Cardiac fibroblast (primary cell): ENCODE measurements at places on chromosomes 16 and 17.

- DNase-seq, result no peak
Observed at GRCh38 chr16:66551348-66551759, 1.0 kb upstream of the CKLF start.

GRCh38 chr17:64658931-64659330 is 3.2 kb downstream of the SMURF2 start:
- peak; percentile 77 for DNase-seq

DNA sequence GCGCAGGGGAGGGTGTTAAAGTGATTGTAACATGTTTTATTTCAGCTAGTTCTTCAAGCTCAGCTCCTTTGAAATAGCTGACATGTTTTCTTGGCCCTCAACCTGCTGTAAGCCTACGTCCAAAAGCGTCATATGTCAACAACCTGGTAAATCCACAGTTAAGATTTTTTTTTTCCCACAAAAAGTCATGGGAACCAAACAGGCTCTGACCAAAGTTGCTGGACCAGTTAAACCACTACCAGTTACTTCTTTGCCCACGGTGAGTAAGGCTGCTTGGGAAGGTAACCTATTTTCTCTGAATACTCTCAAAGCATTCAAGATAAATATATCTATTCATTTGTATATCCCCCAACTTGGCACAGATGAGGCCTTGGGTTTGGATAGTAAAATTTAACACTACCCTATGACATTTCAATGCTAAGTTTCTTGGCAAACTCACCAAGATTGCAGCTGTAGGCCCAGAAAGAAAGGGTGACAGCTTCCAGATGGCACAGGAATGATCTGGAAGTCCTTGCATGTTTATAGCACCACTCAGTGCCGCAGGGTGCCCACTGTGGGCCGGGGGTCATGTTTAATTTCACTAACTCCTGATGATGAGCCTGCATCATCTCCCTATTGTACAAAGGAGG is 166.2 kb downstream of the XYLT1 start:
- peak; percentile 5 for DNase-seq

- DNase-seq, result peak; percentile 47
Observed at GRCh38 chr17:76732734-76733617, 4.2 kb downstream of the SRSF2 start.

DNA sequence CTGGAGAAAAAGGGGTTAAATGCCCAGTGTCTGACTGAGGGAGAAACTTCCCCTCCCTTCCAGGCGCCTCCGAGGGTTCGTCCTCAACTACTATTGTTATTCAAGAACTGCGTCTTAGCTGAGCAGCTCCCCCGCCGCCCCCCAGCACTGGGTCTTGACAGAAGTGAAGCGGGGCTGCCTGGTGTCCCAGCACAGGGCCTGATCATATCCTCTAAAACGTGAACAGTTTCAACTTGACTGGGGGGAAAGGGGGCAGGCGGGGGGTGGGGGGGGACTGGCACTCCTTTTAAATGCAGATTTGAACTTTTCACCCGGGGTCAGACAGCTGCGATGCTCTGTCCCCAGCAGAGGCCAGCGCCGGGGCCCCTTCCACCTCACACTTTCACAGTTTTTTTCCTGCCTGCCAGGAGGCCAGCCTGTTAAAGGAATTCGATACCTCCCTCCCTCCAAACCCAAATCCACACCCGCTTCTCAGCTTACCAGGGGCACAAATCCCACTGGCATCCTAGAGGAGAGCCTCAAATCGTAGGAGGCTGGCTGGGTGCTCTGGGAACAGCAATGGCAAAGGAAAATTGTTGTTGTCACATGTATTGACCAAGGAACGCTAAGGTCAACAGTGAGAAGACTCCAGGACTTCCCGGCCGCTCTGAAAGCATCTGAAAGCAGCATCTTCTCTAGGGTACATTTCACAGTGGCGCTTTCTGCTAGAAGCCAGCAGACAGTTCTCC is 14.5 kb downstream of the ZFHX3 start:
- no peak for DNase-seq

DNA sequence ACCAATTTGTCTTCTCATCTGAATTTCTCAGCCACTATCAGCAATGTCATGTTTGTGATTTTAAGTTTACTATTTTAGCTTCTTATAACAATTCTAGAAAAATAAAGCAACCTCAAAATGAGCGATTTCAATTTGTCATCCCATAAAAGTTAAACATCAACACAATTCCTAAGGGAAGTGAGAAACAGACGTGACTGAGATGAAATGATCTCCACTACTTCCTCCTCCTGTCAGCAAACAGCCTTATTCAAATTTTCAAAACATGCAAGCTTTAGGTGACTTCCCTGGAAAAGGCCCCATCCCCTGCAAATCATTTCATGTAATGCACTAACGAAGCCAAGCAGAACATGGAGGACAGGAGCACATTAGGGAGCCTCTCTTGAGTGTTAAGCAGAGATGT is 64.9 kb downstream of the ZNF652 start:
- no peak for DNase-seq

DNA sequence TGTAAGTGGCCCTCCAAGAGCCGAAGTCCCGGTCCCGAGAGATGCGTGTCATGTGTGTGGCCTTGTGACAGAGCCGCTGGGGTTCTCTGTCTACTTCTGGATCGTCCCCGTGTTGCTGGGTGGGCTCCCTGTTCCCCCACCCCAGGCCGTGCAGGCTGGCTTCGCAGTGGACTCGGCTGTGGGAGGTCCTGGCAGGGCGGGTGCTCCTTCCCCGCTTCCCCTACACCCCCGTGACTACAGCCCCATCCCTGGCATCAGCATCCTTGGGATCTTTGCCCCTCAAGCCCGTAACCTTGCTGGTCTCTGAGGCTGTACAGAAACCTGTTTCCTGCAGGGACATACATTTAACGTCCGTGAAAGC is 136.3 kb downstream of the BANP start:
- DNase-seq, result no peak

DNA sequence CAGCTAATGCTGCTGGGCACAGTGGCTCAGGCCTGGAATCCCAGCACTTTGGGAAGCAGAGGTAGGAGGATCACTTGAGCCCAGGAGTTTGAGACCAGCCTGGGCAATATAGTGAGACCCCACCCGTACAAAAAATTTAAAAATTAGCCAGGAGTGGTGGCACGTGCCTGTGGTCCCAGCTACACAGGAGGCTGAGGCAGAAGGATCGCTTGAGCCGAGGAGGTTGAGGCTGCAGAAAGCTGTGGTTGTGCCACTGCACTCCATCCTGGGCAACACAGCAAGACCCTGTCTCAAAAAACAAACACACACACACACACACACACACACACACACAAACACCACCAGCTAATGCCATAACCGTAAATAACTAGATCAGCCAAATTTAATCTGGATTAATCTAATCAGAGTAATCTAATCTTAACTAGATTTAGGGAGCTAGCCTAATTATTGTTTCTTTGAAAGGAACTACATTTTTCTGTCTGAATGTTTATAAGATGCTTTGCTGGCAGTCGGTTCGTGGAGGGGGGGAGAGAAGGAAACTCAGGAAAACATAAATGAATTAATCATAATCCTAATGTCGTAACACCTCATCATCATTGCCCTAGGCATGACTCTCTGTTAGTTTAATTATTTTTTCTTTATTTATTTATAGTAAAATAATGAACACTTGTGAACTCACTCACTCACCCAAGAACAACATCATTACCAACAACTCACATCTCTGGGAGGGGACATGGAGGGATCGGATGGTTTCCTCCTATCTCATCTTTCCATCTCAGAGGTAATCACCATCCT is 12.5 kb upstream of the RBBP6 start:
- no peak for DNase-seq

DNA sequence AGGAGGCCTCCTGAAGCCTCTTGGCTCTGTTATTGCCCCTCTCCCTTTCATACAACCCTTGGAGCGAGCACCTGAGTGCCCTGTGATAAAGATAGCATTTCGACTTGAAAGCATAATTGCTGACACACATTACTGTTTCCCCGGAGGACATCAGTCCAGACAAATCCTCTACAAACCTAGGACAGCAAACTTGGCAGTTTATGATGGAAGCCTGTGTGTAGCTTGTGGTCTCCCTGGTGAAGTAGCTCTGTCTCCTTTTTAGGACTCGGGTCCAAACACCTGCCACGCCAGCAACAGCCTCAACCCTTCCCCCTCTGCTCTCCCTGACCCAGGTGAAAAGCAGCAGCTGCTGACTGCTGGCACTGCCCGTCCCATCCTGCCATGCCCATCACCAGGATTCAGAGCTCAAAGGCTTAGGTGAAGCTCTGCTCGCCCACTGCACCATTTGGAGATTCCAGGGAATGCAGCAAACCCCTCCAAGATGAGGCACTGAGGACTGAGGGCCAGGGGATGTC is 55.9 kb downstream of the IRX6 start:
- DNase-seq, result no peak

DNA sequence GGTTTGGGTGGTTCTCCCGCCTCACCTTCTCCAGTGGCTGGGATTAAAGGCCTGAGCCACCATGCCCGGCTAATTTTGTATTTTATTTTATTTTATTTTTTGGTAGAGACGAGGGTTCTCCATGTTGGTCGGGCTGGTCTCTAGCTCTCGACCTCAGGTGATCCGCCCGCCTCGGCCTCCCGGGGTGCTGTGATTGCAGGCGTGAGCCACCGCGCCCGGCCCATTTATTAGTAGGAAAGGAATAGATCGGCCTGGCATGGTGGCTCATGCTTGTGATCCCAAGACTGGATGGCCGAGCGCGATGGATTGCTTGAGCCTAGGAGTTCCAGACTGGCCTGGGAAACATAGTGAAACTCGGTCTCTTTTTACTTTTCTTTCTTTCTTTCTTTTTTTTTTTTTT is 20.4 kb upstream of the RBL2 start:
- no peak for DNase-seq

- DNase-seq, result peak; percentile 80
Observed at GRCh38 chr16:70788668-70789594, 12.0 kb downstream of the VAC14 start.

DNA sequence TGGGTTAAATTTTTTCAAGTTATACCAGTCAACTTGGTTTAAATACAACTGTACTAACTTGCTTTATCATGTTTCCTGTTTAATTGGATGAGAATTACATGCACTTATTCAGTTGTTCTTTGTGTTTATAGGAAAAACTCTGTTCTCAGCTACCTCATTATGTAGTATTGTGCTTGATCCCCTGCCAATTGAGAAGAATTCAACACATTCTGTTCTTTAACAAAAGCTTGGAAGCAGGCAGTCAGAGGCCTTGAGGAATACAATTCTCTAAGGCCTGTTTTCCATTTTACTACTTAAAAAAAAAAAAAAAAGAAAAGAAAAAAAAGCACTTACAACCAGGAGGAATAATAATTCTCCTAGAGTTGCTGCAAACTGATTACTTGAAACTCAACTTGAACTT is 60.6 kb upstream of the CMIP start:
- DNase-seq, result peak; percentile 56

GRCh38 chr16:11390573-11391495 is 45.6 kb downstream of the RMI2 start:
- DNase-seq, result no peak

DNA sequence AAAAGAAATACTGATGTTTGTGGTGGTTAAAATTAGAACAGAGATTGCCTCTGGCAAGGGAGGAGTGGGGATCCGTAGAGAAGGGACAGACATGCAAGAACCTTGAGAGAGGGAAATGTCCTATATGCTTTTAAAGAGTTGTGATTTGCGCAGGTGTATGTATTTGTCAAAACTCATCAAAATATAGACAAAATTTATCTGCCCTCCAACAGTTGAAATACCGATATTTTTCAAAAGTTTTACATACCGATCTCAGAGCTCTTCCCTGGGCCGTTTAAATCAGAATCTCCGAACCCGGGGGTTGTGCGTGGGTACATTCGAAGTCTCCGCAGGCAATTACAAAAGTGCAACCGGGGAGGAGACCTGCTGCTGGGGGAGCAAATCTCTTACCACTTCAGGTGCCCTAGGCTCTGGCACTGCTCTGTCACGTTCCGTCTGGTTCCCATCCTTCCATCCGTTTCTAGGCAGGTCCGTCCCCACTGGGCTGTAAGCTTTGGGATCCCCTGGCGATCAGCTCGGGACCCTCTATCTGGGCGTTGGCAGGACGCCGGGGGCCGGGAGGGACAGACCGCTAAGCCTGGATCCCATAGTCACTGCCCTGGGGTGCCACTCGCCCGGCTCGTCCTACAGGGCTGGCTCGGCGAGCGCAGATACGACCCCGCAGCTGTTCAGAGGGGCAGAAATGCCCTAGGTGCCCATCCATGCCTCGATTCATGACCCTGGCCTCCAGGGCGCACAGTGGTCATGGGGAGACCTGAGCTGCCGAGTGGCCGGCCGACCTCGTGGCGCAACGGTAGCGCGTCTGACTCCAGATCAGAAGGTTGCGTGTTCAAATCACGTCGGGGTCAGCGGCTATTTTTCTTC is 4.2 kb downstream of the BORCS6 start:
- DNase-seq, result peak; percentile 78

DNA sequence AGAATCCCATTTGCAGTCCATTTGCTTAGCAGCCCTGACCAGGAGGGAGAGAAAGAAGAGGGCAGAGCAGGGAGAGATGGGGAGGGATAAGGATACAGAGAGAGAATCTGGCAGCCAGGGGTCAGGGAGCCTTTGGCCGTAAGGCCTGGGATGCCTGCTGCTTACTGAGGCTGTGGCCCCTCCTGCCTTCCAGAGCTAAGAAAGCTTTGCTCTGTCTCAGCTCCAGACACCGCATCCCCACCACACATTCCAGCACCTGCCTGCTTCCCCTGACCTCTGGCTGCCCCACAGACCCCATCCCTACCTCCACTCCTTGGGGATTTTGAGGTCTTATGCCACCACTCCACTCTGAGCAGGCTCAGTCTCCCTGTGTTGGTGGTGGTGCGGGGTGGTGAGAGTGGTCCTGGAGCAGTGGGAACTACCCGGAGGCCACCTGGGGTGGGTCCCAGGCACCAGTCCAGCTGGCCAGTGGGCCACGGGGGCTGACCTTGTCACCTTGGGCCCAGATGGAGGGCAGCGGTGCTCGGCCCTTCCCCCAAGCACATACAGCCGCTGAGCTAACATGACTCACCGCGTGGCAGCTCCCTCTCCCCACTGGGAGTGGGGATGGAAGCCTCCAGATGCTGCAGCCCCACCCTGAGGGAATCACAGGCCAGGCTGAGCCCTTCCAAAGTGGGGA is 58.3 kb downstream of the RAI1 start:
- DNase-seq, result peak; percentile 59

DNA sequence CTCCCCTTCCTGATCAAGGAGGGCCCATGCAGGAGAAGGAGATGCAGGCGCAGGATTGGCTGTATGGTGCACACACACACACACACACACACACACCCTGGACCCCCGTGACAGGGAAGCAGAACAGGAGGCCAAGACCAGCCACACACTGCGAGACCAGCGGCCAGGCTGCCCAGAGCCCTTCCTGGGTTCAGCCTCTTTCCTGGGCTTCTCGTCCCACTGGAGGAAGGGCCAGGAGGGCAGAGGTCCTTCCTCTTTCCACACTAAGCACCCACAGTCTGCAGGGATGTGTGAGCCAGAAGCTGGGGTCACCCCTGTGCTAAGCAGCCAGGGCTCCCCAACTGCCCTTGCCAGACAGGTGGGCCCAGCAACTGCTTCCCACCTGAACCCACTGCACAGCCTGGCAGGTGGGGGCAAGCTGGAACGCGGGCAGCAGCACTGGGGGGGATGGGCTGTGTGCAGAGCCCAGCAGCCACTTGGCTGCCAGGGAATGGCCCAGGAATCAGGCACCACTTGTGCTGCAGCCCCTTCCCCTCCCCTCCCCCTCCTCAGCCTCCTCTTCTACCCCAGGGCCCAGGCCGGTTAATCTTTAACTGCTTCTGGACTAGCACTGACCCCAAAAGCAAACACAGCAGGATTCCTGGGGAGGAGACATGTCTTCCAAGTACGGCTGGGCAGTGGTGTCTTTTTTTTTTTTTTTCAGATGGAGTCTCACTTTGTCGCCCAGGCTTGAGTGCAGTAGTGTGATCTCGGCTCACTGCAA is 44.6 kb upstream of the SLC38A10 start:
- DNase-seq, result no peak

- DNase-seq, result no peak
Observed at GRCh38 chr16:86117756-86118155, 218.8 kb downstream of the IRF8 start.
